ENCODE measurements at places on chromosomes 7 and 10.
A peak's percentile ranks its signal among the peaks of the same experiment; 100 is the strongest.

DNA sequence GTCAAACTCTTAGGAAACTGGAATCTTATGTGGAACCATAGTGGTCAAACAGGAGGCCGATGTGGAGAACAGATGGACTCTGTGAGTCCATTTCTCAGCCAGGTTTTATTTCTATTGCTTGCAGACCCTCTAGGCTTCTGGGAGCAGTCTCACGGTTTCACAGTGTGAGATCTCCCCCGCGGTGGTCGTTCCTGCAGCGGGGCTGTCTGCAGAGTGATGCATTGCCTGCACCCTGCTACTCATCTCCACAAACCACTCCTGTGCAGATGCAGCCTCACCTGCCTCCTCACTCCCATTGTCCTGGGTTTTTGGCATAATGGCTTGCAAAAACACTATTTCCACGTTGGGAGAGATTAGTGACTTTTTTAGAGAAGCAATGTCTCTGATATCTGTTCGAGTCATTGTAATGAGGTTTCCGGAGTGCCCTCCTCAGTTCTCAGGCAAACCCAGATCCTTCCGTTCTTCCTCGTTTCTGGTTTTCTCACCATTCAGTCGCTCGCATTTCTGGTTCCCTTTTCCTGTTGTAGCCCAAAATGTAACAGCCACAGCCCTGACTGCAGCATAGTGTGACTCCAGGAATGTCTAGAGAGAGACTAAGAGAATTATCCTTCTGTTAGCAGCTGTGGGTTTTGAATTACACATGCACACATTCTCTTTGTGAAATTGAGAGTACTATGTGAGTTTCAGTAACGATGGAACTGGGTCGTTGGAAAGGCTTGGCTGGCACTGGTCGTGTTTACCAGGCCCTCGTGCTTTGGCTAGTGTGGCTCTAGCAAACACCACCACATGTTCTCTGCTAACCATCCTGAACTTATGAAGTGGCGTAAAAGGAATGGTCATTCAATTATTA lies 30.2 kb downstream of the ACADSB start:
- no peak for DNase-seq

DNA sequence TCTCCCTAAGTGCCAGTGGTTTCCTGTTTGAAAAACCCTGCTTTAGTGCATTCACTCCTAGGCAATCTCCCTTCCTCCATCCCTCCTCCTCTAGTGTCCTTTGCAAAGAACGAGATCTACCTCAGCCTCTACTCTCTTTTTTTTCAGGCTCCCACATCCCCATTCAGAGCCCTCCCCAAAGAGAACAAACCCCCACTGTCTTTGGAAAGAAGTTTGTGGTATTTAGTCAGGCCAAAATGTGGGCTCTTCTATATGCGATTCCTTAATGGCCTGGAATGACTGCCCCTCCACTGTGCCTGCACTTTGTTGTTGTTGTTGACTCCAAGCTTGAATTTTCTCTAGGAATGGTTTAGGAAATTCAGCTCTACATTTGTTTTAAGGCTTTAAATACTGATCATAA lies 36.3 kb downstream of the PALS2 start:
- no peak for DNase-seq

DNA sequence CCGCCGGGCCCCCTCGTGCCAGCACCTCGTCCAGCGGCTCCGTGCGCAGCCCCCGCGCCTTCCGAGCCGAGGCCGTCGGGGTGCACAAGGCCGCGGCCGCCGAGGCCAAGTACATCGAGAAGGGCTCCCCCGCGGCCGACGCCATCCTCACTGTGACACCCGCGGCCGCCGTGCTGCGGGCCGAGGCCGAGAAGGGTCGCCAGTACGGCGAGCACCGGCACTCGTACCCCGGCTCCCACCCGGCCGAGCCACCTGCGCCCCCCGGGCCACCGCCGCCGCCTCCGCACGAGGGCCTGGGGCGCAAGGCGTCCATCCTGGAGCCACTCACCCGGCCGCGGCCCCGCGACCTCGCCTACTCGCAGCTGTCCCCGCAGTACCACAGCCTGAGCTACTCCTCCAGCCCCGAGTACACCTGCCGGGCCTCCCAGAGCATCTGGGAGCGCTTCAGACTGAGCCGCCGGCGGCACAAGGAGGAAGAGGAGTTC lies 76.5 kb downstream of the ELFN1 start:
- no peak for DNase-seq

- no peak for DNase-seq
Measured at GRCh38 chr10:113382691-113383090, 170.2 kb upstream of the HABP2 start.

- DNase-seq: no peak
Measured at GRCh38 chr7:104367926-104368325, 39.5 kb downstream of the LHFPL3 start.

DNA sequence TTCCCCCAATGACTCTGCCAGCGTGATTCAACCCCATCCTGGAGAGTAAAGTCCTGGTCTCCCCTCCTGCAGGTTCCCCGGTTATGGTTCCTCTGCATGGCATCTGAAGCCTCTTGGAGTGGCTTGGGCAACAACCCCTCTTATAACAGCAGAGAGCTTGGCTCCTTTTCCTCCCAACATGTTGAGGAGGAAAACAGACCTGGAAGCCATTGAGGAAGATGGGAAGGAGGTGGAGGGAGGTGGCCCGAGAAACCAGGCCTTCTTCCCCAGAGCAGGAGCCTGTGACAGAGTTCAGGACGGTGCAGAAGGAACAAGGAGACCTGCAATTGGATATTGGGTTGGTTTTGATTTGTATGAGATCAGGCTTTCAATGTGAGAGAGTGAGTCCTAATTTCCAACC lies 184.0 kb upstream of the ADCY1 start:
- DNase-seq: no peak

GRCh38 chr7:41979834-41980307 lies 257.1 kb downstream of the GLI3 start:
- DNase-seq: no peak

GRCh38 chr7:113084496-113085172 lies 2.0 kb downstream of the GPR85 start:
- no peak for DNase-seq

- no peak for DNase-seq
Measured at GRCh38 chr10:68878496-68878895, 22.6 kb upstream of the DDX50 start.

- DNase-seq: no peak
Measured at GRCh38 chr7:5697754-5698424, 83.6 kb downstream of the RNF216 start.

- DNase-seq: no peak
Measured at GRCh38 chr10:79107736-79108264, 39.0 kb downstream of the ZMIZ1 start.

- no peak for DNase-seq
Measured at GRCh38 chr7:25221009-25221408, 7.3 kb downstream of the NPVF start.

DNA sequence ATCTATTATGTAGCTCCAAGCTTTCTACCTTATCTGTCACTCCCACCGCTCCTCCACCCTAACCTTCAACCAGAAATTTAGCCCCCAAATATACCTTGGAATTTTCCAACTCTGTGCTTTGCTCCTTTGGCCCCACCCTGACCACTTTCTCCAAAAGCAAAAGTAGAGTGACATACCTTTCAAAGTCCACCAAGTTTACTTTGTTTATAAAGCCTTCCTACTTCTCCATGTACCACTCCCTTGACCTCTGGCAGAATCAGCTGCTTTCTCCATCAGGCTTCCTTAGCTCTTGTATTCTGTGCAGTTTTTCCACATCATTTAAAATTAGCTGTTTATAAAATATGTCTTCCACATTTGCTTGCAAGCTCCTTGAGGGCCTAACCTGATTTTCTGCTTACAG lies 40.9 kb upstream of the RSBN1L start:
- no peak for DNase-seq

GRCh38 chr7:158043551-158044481 lies 543.8 kb downstream of the PTPRN2 start:
- no peak for DNase-seq

GRCh38 chr10:128537834-128538330 lies 411.7 kb upstream of the MKI67 start:
- DNase-seq: no peak

- DNase-seq: no peak
Measured at GRCh38 chr10:112844681-112845544, 105.1 kb upstream of the TCF7L2 start.

GRCh38 chr7:45162943-45163691 lies 5.5 kb downstream of the RAMP3 start:
- no peak for DNase-seq

DNA sequence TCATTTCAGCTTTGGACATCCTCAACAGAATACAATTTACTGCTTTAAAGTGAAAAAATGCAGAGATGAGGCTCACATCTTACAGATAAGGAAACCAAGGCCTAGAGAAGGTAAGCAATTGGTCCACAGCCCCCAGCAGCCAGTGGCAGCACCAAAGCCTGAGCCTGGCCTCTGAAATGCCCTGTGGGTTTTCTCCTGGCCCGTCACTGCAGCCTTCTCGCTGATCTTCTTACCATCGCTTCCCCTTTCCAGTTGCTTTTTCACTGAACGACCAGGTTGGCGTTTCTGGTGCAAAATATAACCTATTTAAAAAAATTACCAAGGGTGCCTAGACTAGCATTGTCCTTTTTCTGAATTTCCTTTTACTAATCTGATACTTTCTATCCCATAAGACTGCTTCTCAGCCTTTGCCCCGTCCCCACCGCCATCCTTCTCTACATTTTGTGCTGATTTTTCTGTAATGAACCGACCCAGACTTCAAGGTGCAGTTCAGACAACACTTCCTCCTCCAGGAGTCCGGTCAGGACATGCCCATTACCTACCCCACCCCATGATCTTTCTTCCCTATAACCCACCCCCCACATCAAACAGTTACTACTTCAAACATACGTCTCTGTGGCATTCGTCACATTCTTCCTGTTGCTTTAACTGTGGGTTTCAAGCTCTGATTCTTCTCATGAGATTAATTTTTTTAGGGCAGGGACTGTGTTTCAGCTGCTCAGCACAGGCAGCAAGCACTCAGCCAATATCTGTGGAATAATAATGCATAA lies 289.4 kb downstream of the DNAJB6 start:
- DNase-seq: no peak

- DNase-seq: no peak
Measured at GRCh38 chr10:101373063-101373462, 19.1 kb downstream of the BTRC start.

DNA sequence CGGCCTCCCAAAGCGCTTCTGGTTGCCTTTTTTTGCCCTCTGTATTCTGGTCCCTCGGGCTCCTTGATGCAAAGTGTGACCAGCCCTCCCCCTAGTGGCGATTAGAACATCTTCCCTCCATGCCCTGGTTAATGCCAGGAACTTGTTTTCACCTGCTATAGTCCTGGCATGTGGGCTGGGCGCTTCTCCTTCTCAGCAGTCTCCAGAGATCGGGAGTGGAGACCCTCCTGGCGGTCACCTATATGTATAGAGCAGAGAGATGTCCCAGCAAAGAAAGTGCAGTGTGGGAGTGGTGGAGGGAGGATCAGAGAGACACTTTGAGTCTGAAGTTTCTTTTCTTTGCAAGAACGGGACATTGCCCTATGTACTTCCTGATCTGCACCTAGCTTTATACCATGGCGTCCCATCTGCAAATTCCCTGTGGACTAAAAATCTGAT lies 264.1 kb downstream of the OTUD1 start:
- DNase-seq: peak; percentile 11

GRCh38 chr7:36298106-36298505 lies 91.6 kb upstream of the ANLN start:
- no peak for DNase-seq

- no peak for DNase-seq
Measured at GRCh38 chr7:134714470-134715205, 64.8 kb upstream of the CALD1 start.

Data from NCI-H1436 treated with DMSO at 0.1 percent for 48 hours (cell line).